ENCODE measurements at places on chromosomes 16 and 17. TPM values are rescaled to one million over a fixed set of nuclear protein-coding genes. Genes with fewer than 3 reads are reported as not detected.

GRCh38 chr16:67190448-67191399, 788 bp upstream of the EXOC3L1 start:
- no peak for DNase-seq

- no peak for DNase-seq
These were observed 5.7 kb downstream of the CDC6 start for GRCh38 chr17:40293363-40293762.

DNA sequence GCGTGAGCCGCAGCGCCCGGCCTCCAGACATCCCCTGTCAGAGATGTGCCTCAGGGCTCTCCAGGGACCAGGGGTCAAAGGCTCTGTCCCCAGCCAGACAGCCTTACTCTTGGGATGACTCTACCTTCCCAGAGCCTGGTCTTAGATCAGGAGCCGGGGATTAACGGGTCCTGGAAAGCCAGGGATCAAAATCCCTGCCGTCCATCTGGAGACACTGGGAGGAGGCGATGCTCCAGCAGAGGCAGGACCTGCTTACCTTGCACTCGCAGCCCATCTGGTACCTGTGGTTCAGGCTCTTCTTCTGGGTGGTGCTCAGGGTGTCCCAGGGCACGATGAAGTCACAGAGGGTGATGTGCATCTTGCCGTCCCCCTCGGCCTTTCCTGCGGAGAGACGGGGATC, 16.7 kb upstream of the USP36 start:
- DNase-seq, result no peak

DNA sequence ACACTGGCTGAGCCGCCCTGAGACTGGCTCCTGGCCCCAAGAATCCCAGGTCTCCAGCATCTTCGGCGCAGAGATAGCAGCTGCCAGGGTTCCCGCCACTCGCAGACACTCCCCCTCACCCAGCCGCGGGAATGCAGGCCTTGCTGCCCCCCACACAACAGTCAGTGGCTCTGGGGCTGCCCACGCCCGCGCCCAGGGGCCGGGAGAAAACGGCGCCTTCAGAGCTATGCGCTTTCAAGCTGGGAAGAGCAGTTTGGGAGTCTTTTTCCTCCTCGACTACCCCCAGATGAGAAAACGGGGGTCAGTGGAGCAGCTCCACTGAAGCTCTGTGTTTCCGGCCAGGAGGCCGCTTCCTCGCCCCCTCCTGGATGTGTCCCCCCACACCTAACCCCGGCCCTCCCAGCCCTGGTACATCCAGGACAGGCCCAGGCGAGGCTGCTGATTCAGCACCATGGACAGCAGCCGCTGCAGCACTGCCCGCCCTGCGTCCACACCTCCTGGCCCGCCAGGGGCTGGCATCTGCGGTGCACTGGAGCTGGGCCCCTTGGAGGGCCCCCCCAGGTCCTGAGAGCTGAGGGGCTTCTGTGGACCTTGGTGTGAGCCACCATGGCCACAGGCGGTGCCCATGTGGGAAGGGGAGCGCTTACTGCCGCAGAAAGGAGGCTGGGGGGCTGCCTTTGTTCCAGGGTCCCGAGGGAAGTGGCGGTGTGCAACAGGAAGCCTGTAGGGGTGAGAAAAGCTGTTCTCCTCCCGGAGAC, 35.7 kb downstream of the CACNA1H start:
- peak; percentile 65 for DNase-seq

GRCh38 chr16:88868974-88869672, 2.7 kb upstream of the PABPN1L start:
- no peak for DNase-seq

DNA sequence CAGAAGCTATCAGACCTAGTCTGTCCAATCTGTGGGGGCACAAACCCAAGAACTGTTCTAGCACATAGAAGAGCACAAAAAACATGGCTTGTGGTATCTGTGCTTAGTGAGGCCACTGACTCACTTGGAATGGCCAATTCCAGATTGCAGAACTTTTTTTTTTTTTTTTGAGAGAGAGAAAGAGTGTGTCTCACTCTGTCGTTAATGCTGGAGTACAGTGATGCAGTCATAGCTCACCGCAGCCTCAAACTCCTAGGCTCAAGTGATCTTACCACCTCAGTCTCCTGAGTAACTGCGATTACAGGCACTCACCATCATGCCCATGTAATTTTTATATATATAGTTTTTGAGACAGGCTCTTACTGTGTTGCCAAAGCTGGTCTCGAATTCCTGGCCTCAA, 77.2 kb upstream of the CLEC3A start:
- no peak for DNase-seq

- no peak for DNase-seq
These were observed 184.8 kb downstream of the BCAS3 start for GRCh38 chr17:60862482-60862881.

GRCh38 chr17:70105641-70106040, 30.6 kb downstream of the KCNJ16 start:
- DNase-seq, result no peak

GRCh38 chr16:69057400-69058378, 47.8 kb upstream of the HAS3 start:
- no peak for DNase-seq

GRCh38 chr17:47735536-47736011, 2.5 kb downstream of the TBX21 start:
- no peak for DNase-seq

DNA sequence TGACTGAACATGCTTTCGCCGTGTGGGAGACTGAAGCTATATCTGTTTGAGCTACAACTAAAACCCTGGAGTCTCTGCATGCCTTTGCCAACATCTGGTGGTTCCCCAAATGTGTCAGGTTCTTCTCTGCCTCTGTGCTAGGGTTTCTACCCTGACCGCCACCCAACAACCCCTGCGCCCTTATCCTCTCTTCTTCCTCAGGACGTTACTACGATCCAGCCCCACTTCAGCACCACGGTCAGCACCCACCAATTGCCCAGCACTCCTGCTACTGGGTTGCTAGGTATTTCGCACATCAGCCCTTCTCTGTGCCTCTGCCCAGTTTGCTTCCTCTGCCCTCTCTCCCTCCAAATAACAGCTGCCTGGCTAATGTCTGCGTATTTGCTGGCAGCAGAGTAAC, 106.3 kb upstream of the HSBP1 start:
- peak; percentile 60 for DNase-seq

- peak; percentile 67 for DNase-seq
These were observed 94.9 kb upstream of the GOT2 start for GRCh38 chr16:58828901-58829545.

DNA sequence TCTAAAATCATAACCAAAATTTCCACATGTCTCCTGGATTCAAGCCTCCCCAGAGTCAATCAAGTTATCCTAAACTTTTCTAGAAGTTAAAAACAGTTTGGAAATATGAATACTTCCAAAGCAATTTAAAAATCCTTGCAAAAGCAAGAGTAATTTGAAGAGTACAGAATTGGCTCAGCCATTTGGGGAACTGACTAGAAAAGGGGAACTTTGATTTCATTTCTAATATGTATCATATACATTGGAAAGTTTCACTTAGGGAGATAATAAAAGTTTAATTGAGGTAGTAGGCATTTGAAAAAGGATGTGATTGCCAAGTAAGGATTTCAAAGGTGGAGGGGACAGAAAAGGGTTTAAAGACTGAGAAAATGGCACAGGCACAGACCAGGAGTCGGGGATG, 9.0 kb upstream of the SLFN12L start:
- DNase-seq, result no peak

DNA sequence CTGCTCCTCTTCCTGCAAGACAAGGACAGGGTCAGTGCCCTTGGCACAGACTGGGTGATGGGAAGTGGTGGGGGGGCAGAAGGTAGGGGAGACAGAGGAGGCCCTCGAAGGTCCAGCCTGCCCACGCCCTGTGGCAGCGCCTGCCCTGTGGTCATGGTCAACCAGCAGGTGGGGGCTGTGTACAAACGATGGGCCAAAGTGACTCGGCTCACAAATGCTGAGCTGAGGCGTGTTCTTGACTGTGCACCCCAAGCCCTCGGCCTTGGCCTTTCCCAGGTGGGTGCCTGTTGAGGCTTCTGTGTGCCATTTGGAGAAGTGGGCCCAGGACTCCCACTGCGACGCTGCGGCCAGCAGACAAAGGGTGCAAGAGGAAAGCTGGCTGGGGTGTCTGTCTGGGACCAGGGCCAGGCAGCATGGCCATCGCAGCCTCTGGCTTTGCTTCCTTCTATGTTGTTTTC, 22.6 kb downstream of the MXRA7 start:
- DNase-seq, result no peak

GRCh38 chr17:80822700-80823410, 168.8 kb upstream of the CHMP6 start:
- no peak for DNase-seq

Gene ICAM2
- polyA plus RNA-seq, result 23.1 TPM

Gene SULT1A3
- 15.8 TPM for polyA plus RNA-seq

Gene CDH13
- polyA plus RNA-seq, result 8.7 TPM

Gene SPATA32
- 0.38 TPM for polyA plus RNA-seq

Gene WSCD1
- 13.2 TPM for polyA plus RNA-seq
